NB4 (cell line): ENCODE measurements at places on chromosomes 13 and 19.

GRCh38 chr19:3045191-3045590 lies 16.1 kb upstream of the TLE2 start:
- DNase-seq = no peak

DNA sequence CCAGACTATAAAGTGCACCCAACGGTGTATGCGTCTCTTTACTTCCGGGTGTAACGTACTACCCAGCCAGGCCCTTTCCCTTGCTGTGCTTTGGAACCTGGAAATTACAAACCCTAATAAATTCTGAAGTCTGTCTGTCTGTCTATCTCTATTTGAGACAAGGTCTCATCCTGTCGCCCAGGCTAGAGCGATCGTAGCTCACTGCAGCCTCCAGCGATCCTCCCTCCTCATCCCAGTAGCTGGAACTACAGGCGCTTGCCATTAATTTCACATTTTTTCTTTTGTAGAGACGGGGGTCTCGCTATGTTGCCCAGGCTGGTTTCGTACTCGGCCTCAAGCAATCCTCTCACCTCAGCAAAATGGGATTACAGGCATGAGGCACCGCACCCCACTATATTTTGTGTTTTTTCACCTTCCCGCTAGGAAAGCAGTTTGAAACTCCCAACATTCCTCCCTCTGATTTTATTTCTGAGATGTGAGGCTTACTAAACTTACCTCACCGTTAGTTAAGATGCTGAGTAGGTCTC lies 469 bp upstream of the RNF6 start:
- DNase-seq = no peak

GRCh38 chr19:6753178-6754031 lies 13.8 kb downstream of the SH2D3A start:
- peak; percentile 90 for DNase-seq

- DNase-seq = no peak
Observed at GRCh38 chr13:94312511-94313216, 166.8 kb downstream of the DCT start.

GRCh38 chr19:33465371-33465770 lies 56.2 kb downstream of the PEPD start:
- no peak for DNase-seq

DNA sequence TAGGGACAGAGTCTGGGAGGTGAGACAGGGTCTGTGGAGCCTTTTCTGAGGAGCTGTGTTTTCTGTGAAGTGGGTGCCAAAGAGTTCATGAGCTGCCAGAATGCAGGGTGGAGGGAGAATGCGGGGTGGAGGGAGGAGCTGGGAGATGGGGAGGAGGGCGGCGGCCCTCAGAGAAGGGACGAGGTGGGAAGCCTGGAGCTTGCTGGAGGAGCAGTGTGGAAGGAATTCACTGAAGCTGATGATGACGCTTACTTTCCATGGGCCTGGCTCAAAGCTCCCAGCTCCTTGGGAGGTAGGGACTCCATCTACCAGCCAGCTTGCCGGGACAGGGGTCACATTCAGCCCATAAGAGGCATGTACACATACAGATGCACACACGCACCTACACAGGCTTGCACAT lies 62.5 kb downstream of the MCF2L start:
- no peak for DNase-seq

GRCh38 chr13:90201202-90201601 lies 1146.3 kb upstream of the MIR17HG start:
- no peak for DNase-seq

- DNase-seq = peak; percentile 68
Observed at GRCh38 chr19:8697671-8698432, 743 bp downstream of the ACTL9 start.

DNA sequence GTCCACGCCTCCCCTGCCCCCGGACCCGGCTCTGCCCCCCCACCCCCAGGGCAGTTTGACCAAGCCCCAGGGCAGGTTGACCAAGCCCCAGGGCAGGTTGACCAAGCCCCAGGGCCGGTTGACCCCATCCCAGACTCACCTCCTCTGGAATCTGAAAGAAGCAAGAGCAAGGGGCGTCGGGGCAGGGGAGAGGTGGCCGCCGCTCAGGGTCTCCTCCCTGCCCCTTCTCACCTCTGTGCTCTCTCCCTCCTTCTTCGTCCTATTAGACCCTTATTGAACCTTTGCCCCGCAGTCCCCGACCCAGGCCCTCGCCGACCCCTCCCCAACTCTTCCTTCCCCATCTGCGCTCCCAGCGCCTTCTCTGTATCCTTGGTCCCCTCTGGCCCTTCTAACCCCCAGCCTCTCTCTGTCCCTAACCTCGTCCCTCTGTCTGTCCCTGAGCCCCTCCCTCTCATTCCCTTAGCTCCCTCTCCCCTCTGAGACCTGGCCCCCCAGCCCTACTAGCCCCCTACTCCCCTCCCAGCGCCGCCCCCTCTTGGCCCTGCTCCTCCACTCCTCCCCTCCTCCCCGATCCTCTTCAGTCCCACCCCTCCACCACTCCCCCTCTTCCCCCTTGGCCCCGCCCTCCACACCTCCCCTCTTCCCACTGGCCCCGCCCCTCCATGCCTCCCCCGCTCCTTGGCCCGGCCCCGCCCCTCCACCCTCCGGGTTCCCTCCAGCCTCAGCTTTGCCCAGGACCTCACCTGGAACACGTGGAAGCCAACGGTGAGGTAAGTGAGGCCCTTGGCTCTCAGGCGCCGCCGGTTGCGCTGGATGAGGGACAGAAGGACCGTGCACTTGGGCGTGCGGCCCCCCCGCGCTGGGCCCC lies 7.6 kb downstream of the CAPN12 start:
- peak; percentile 19 for DNase-seq

GRCh38 chr19:45451850-45452387 lies 15.9 kb upstream of the FOSB start:
- no peak for DNase-seq

GRCh38 chr19:6587093-6587820 lies 3.7 kb downstream of the CD70 start:
- no peak for DNase-seq

DNA sequence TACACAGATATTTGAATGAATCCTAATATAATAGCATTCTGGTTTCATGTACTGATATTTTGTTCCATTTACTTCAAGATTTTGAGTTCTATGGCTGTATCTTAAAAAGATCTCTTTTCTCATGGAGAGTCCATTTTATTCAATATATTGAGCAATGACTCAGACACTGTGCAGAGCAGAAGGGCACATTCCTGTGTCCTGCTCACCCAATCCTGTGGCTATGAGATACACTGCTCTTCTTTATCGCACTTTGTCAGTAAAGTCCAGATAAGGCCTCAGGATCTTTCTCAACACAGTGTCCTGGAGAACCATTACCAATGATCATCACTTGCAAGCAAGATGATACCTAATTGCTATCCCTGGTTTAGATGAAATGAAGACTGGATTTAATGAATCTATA lies 155.0 kb downstream of the CYSLTR2 start:
- DNase-seq = no peak

- DNase-seq = peak; percentile 56
Observed at GRCh38 chr13:95137096-95137495, 164.2 kb downstream of the ABCC4 start.

GRCh38 chr13:39515224-39515714 lies 87.7 kb downstream of the LHFPL6 start:
- DNase-seq = no peak

- no peak for DNase-seq
Observed at GRCh38 chr13:84208246-84208910, 326.1 kb upstream of the SLITRK1 start.

DNA sequence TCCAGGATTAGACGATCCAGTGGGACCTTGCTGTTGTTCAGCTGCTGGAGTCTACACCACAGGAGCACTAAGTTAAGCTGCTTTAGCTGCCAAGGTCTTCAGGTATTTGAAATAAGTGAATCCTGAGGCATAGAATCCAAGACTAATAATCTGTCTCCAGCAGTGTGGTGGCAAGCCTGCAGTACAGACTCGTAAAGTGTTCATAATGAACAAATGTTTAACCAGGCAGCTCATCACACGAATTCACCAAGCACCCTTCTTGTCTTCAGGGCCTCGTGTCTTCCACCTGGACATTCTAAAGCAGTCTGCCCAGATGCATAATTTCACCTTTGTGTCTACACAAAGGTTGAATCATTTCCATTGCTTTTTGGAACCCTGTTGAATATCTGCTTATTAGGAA lies 5.3 kb downstream of the ATP11A start:
- DNase-seq = no peak

DNA sequence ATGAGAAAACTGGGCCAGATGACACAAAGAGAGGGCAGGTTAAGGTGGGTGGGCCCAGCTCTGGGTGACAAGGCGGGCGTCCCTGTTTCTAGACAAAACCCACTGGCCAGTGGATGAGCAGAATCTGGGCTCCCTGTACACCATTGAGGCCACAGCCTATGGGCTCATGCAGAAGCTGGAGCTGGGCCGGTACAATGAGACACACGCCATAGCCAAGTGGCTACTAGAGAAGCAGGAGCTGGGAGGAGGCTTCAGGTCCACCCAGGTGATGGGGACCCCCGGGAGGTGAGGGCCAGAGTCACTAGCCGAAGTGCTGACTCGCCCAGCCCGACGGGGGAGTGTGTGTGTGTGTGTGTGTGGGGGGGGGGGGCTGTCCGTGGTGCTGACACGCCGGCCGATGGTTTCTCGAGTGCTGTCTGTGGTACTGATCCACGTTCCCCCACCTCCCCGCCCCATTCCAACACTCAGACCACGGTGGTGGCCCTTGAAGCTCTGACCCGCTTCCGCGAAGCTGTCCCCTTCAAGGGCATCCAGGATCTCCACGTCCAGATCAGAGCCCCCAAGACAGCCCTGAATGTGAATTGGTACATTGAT lies 24.3 kb upstream of the SHFL start:
- peak; percentile 68 for DNase-seq

DNA sequence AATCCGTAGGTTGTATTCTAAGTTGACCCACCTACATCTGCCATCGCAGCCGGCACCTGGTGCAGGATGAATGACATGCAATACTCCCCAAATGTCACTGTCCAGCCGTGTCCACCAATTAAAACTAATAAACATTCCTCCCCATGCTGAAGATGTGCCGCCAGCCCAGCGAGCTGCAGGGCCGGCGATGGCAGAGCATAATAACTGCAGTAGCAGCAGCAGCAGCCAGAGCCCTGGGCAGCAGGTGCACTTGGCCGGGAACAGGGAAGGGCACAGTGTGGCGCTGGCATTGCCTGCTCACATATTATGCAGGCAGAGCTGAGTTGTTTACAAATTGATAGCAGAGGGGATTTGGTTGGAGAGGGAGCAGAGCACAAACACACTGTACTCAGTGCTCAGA lies 754.9 kb downstream of the OLFM4 start:
- no peak for DNase-seq

GRCh38 chr19:16888629-16889365 lies at the start of gene F2RL3:
TSS of gene F2RL3 (plus strand) at chr19:16888999. CDS start at chr19:16889190, 191 bp downstream.
- peak; percentile 96 for DNase-seq

DNA sequence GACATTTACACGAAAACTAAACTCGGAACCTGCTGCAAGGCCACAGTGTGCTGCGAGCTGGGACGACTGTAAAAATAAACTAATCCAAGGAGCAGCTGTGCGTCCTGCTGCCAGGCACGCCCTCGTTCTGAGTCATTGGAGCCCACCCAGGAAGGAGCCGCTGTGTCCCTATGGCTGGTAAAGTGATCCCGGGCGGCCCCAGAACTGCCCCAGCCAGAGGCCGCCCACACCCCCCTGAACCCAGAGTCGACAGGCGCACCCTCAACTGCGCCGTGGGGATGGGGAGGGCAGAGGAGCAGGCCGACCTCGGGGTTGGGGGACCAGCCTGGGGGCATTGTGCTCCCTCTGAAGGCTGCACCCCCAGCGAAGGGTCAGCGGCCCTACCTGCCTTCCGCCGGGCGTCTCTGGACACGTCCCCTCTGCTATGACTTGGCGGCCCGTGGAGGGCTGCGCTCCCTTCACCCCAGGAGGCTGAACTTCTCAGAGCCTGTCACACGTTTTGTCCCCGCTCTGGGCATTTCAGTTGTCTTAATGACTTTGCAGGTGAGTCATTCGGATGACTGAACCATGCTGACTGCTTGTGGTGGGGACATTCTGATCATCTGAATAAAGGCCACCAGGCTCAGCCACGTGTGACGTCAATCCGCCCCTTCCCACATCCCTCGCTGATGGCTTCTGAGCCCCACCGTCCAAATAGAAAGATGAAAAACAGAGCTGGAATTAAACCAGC lies 42.7 kb downstream of the ADPRHL1 start:
- DNase-seq = peak; percentile 88

DNA sequence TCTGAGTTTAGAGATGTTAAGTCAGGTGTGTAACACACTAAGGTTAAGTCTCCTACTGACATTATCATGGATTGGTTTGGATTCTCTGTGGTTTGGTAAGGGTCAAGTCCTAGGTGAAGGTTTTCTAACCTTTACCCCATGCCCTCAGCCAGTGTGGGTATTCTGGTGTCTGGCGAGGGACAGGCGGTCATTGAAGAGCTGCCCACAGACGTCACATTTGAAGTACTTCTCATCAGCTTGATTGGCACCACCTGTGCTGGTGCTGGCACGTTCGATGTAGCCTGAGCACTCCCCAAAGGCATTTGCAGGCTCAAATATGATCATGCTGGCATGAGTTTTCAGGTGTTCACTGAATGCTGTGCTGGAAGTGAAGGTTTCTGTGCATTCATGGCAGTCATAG lies 27.0 kb downstream of the PEG3 start:
- DNase-seq = no peak

GRCh38 chr13:79995334-79995733 lies 345.6 kb downstream of the SPRY2 start:
- DNase-seq = no peak

DNA sequence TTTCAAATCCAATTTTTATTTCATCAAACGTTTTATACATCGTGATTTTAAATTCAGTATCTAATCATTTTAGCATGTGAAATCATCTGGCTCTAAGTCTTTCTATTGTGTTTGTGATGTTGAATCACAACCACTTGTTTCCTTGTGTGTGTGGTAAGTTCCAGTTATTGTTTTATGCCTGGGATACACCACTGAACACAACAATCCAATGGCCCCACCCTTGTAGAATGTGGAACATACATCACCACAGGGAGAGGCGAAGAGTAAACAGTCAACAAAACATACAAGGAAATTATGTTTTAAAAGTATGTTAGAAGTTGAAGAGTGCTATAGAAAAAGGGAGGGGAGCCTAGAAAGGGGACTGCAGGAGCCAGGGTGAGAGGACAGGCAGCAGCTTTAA lies 100.5 kb downstream of the EPSTI1 start:
- no peak for DNase-seq

- DNase-seq = no peak
Observed at GRCh38 chr13:112759827-112760226, 70.0 kb downstream of the ATP11A start.

DNA sequence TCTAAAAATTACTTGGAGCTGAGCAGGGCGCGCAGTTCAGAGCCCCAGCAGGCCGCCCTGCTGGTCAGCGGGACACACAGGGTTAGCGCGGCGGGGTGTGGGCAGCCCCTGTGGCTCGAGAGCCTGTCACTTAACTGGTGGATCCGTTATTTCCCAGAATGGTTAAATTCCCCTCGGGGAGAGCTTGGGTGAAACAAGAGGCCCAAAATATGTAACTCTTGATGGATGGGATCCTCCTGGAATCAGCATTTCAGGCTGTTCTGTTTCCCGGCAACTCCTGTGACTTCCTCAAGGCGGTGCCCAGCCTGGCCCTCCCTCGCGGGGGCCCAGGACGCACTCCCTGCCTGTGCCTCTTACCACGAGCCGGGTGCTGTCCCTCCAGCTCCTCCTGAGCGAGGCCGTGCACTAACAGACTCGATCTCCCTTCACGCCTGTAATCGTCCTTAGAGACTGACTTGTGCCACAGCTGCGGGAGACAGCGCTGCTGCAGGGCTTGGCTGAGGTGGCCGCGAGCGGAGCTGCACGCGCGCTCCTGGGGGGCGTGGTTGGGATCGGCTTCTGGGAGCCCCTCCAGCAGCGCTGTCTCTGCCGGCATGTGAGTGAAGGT lies 9.7 kb downstream of the PTBP1 start:
- DNase-seq = no peak

GRCh38 chr19:4523306-4524110 lies 5.2 kb upstream of the PLIN4 start:
- DNase-seq = peak; percentile 38

GRCh38 chr13:46551410-46552302 lies 1.3 kb upstream of the LRCH1 start:
- peak; percentile 85 for DNase-seq
